ENCODE measurements at places on chromosomes 7 and 10. TPM values are rescaled to one million over a fixed set of nuclear protein-coding genes. Genes with fewer than 3 reads are reported as not detected.
A peak's percentile ranks its signal among the peaks of the same experiment; 100 is the strongest.

DNA sequence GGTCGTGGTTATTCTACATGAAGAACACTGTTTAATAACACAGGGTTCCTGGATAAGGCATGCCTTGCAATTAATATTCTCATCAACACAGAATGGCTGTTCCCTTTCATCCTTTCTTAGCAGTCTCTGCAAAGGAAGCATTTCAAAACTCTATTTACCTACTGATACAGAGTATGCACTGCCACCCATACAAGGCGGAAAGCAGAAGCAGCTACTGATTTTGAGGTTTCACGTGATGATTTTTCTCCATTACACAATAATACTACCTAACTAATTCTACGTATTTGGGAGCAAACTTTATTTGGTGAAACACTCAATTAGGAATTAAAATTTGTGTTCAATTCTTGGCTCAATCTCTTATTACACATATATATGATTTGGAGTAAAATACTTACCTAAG is 43.0 kb upstream of the COL1A2 start:
- no peak for DNase-seq

DNA sequence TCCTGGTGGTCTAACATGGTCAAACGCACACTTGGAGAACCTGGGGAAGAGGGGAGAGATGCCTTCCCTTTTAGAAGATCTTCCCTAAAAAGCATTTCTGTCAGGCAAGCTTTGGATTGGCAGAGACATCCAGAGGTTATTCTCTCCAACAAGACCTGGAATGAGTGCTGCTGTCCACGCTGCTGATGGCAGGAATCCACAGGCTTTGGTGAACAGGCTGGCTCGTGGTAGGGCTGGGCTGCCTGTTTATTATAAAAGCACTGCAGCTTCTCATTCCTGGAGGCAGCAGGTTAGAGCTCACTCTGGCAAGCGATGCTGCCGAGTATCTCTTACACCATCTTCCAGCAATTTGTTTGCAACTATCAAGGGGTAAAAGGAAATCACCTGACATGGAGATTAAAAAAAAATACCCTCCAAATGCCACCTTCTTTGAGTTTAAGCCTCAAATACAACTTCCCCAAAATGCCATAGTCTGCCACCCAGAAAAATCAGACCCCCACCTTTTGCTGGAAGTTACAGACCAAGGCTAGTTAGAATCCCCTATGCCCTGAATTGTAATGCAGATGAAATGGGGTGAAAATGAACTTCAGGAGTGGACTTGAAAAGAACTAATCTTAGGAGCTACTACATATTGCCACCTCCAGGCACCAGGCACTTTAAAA is 152.1 kb upstream of the KMT2E start:
- no peak for DNase-seq

GRCh38 chr7:79357101-79357500 is 96.4 kb downstream of the MAGI2 start:
- no peak for DNase-seq

DNA sequence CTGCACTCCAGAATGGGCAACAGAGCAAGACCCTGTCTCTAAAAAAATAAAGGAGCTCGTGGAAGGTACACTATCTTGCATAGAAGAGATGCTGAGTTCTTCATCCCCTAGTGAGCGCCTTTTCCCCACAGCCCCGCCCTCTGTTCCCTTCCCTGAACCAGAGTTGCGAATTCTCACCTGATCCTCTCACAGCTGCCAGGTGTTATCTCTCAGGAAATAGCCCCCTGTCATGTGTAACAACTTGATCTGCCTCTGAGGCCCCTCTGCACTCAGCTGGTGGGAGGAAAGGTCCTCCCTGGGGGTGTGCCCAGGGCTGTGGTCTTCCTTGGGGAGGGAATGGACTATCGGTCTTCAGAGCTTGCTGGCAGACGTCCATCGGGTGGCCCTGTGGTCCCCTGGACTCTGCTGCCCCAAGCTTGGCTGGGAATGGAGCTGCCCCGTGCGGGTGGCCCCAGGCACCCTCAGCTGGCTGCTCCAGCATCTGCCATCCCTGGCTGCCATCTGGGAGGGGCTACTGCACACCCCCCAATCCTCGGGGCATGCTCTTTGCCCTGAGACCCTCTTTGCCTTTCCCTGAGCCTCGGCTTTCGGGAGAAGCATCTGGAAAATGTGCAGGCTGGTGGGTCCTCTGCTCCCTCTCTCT is 21.7 kb upstream of the BNIP3 start:
- DNase-seq, result no peak

GRCh38 chr7:38629651-38630510 is 1.3 kb downstream of the AMPH start:
- DNase-seq, result no peak

- DNase-seq, result peak; percentile 70
Measured at GRCh38 chr7:142603870-142604448, 145.3 kb upstream of the PRSS1 start.

- DNase-seq, result peak; percentile 44
Measured at GRCh38 chr10:50501924-50502452, 121.8 kb downstream of the SGMS1 start.

GRCh38 chr10:79045566-79046175 is 23.1 kb upstream of the ZMIZ1 start:
- no peak for DNase-seq

DNA sequence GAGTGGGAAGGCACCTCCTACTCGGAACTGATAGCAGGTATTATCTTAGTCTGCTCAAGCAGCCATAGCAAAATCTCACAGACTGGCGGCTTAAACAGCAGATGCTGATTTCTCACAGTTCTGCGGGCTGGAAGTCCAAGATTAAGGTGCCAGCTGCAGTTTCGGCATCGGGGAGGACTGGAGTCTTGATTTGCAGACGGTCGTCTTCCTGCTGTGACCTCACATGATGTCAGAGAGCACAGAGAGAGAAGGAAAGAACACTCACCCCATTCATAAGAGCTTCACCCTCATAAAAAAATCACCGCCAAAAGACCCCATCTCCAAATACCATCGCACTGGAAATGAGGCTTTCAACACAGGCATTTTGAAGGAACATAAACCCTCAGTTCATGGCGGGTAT is 216.5 kb upstream of the PITRM1 start:
- DNase-seq, result no peak

DNA sequence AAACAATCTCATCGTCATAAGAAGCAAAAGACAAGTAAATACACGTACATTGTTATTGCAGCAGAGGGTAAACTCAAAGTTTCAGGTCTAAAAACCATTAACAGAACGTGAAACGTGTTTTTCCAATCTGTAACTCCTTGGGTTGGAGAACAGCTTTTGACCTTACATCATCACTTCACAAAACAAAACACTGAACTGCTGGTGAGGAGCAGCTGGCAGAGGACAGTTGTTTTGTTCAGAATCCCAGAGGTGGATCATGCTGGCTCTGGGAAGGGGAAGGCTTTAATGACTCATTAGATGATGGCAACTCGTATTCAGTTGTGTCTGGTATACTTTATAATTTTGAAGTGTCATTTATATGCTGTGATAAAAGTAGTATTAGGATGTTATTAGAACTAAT is 923.0 kb upstream of the CELF2 start:
- DNase-seq, result no peak

GRCh38 chr7:48643431-48644013 is 280.8 kb upstream of the CDC14C start:
- DNase-seq, result no peak

Gene NME8
- total RNA-seq, result not detected

Gene NOS3
- total RNA-seq, result 5.4 TPM

Gene EPO
- not detected for total RNA-seq

Gene VPS50
- 15.5 TPM for total RNA-seq

Gene NKX1-2
- not detected for total RNA-seq

Gene AQP1
- total RNA-seq, result 0.22 TPM
